Activated CD8-positive, alpha-beta T cell treated with anti-CD3 and anti-CD28 coated beads, Interleukin-2, amount 10 ng/mL, durations not matched to agents 7 days and 5 days (primary cell): ENCODE measurements at places on chromosomes 3 and 15. TPM values are rescaled to one million over a fixed set of nuclear protein-coding genes. Genes with fewer than 3 reads are reported as not detected.

The NPAP1 gene
- not detected for total RNA-seq

The CATSPER2 gene
- total RNA-seq: 6.0 TPM

The SATB1 gene
- total RNA-seq: 268 TPM

DNA sequence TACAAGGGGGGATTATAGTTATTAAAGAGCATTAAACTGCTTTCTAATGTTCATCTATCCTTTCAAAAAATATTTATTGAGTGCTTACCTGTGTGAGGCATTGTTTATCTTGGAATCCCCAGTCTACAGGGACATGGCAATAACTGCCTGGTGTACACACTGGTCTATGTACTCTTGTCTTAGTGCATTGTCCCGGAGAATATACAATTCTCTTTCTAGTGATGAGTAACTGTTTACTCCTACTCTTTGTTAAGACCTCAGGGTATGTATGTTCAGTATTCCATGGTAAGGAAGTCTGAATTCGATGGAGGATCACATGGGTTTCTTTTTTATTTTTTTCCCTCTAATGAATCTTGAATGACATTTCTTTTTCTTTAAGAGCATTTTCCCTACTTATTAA, 772.4 kb upstream of the NR2F2 start:
- no peak for DNase-seq

GRCh38 chr3:13885704-13886010, 5.8 kb upstream of the WNT7A start:
- no peak for DNase-seq

DNA sequence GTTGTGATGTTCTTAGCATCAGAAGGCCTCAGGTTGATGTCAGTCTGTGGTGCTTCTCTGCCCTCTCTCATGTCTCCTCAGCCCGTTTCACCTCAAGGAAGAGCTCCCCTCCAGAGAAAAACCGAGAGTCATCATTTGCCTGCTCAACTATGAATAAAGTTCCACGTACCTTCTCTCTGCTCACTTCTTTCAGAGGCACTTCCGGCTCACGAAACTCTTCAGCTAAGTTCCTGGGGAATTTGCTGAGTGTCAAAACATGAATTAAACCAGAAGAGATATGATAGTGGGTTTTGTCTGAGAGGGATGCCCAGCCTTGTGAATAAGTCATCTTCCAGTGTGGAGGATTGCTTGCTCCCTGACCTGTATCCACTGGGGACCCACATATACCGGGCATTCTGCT, 37.7 kb downstream of the CCR4 start:
- no peak for DNase-seq

DNA sequence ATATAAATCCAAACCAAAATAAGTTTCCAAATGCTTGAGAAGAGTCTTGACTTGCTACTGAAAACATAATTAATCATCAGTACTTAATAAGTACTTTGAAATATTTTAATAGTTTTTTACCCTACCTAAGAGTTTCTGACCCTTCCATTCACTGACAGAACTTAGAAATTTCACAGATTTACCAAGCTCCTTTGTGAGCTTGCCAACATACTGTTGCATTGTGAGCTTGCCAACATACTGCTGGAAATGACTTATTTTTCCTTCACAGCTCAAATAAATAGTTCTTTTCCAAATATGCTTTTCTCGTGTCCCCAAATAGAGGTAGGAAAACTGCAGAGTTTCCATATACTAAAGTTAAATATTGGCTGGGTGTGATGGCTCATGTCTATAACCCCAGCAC, 9.6 kb upstream of the AADAC start:
- DNase-seq: no peak

DNA sequence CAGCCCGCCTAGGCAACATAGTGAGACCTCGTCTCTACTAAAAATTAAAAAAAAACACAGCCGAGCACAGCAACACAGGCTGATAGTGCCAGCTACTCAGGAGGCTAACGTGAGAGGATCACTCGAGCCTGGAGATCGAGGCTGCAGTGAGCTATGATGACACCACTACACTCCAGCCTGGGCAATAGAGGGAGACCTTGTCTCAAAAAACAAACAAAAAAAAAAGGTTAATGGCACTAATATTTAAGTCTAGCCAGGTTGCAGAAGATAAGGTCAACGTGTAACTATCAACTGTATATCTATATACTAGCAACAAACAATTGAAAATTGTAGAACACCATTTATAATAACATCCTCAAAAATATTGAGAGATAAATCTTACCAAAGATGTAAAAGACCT, 75.1 kb downstream of the MYO9A start:
- DNase-seq: no peak

The ALDH1A3 gene
- total RNA-seq: not detected

- no peak for DNase-seq
These were observed 14.1 kb downstream of the CHL1 start for GRCh38 chr3:210669-211068.
